ENCODE measurements at places on chromosomes 7 and 10.

DNA sequence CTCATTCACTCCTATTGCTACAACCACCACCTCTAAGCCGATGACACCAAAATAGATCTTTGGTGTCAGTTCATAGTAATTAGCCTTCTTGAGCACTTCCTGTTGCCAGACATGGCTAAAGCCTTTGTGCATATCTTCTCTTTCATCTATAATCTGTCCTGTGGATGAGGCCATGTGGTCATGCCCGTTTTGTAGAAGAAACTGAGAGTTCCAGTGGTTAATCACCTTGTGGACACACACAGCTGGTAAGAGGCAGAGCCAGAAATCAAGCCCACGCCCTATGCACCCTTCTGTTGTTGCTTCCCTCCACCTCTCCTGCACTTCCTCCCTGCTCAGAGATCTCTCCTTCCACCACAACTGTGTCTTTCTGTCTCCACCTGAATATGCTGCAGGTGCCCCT, 285.1 kb upstream of the PFKP start:
- DNase-seq, result no peak

- no peak for DNase-seq
Observed at GRCh38 chr10:28382525-28383269, 79.8 kb upstream of the MPP7 start.

GRCh38 chr10:116704926-116705325, 37.4 kb downstream of the HSPA12A start:
- DNase-seq, result no peak

DNA sequence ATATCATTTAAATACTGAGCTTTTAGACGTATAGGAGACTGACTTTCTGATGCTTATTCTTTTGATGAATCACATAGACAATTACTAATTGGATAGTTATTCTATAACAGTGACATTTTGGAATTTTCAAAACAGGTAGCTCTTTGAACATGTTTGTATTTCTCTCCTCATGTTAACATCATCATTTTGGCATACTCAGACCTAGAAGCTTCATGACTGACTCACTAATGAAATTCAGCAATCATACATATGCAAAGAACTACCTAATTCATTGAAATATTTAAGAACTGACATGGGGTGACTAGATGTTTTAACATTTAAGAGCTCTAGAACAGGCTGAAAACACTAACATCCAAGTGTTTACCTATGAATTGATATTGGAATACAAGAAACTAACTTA, 192.3 kb downstream of the VTI1A start:
- peak; percentile 24 for DNase-seq

DNA sequence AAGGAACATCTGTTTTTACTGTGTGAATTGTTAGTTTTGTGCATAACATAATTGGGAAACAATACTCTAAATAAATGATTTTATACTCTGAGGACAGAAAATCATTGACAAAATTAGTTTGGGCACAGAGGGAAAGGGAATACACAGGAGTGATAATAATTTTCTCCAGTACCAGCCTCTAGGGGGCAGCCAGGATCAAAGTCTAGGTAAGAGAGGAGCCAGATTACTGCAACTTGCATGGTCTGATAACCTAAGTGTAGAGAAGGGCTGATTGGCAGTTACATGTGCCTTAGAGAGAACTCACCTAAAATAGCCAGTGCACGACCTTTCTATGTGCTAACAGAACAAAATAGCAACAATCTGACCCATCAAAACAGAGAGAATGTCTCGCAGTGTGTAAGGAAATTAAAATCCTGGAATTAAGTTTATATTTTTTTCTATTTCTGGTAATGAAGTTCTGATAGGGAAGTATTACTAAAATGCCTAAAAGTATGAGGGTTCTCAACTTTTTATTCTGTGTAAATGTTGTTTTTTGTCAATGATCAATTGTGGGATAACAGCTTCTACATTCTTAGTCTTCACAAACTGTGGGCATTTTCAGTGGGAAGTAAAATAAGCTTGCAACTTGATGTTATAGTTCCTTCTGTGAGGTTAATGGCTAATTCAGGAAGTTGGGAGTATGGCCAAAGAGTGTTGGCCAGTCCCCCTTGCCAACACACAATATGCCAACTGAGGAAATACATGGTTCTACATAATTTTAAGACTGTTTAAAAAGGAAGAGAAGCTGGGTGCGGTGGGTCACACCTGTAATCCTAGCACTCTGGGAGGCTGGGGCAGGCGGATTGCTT, 66.4 kb downstream of the EXOC6 start:
- DNase-seq, result peak; percentile 66

GRCh38 chr7:69428089-69428488, 170.2 kb upstream of the AUTS2 start:
- no peak for DNase-seq

GRCh38 chr10:4812046-4812445, 14.0 kb upstream of the AKR1E2 start:
- DNase-seq, result no peak

DNA sequence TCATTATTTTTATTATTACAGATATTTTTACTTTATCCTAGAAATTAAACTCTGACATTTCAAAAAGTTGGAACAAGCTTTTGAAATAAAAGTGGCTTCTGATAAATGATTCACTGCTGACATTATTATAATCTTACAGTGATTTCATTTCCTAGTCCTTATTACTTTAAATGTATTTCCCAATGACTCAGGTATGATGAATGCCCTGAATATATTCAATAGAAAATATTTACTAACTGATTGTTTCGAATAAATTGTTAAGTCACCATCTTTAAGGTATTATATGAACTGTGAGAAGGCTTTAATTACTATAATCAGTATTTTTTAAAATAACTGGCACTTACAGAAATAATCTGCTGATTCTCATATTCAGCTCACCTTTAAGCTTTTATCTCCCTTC, 21.6 kb downstream of the DKK1 start:
- DNase-seq, result no peak

DNA sequence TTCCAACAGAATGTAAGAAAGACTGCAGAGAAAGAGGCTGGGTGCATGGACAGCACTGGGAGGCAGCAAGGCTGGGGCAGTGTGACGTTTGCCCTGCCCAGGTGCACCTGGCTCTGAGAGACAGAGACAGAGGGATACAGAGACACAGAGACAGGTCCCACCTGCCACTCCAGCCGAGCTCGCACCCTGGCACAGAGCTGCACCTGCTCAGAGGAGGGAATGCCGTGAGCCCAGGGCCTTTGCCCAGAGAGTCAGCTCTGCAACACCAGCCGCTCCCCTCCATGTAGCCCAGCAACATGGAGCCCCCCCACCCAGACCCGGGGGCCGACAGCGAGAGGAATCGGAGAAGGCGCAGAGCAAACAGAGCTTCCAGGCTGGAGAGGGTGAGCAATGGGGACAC, 35.3 kb upstream of the PROSER2 start:
- no peak for DNase-seq

- no peak for DNase-seq
Observed at GRCh38 chr7:73970801-73971229, 57.2 kb upstream of the ELN start.

DNA sequence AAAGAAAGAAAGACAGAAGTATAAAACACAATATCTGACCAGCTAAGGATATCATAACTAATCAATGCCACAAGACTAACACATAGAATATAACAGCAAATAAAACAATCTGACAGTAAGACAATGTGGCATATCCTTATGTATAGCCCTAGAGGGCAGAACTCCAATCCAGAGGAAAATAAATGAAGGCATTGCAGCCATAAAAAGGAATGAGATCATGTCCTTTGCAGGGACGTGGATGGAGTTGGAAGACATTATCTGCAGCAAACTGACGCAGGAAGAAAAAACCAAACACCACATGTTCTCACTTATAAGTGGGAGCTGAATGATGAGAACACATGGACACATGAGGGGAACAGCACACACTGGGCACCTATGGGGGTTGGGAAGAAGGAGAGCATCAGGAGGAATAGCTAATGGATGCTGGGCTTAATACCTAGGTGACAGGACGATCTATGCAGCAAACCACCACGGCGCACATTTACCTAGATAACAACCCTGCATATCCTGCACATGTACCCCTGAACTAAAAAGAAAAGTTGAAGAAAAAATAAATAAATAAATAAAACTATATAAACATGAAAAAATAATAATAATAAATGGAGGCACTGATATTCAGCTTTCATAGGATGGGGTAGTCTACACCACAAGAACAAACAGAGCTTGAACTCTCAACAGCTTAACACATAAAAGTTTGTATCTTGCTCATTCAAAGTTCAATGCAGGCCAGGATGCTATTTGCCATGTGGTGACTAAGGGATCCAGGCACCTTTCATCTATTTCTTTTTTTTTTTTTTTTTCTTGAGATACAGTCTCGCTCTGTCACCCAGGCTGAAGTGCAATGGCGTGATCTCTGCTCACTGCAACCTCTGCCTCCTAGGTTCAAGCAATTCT, 66.1 kb upstream of the KAT6B start:
- DNase-seq, result no peak

- no peak for DNase-seq
Observed at GRCh38 chr7:983004-983615, at the start of gene CYP2W1. Gene CYP2W1, plus strand, starts transcription at chr7:983181. Its CDS starts 31 bp downstream, at chr7:983212.

- no peak for DNase-seq
Observed at GRCh38 chr10:100477970-100478369, 15.2 kb downstream of the WNT8B start.

GRCh38 chr7:151808400-151809145, 68.3 kb downstream of the PRKAG2 start:
- peak; percentile 53 for DNase-seq

DNA sequence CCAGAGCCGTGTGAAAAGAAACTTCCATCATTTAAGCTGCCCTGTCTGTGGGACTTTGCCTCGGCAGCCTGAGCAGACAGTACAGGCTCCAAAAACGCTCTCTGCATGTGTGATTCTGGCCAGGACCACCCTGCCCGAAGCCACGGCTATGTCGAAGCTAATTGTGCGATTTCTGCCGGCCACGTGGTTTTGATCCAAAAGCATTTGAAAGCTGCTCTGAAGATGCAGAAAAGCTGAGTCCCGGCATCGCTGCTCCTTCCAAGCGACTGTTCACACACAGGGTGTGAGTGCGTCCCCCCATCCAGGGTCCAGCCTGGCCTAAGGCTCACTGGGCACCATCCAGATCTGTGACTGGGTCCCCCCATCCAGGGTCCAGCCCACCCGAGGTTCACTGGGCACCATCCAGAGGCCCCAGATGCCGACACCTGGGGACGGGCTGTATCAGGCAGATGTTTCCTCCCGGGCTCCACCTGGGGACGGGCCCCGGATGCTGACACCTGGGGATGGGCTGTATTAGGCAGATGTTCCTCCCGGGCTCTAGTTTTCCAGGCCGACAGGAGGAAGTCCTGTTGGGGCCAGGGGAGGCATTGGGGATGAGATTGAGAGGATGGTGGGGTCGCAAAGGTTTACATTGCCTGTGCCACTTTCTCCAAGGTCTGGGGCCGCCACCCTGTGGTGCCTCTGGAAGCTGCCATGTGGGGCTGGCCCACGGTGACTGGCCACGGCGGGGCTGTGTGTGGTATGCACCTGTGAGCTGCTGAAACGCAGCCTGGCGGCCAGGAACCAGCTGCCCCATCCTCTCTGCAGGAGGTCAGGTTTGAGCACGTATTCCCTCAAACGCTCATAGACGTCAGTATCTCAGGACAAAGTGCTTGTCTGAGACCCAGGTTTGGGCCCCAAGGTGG, 527.4 kb downstream of the DNAJB6 start:
- no peak for DNase-seq

GRCh38 chr7:31647511-31647910, 39.5 kb upstream of the PPP1R17 start:
- no peak for DNase-seq

DNA sequence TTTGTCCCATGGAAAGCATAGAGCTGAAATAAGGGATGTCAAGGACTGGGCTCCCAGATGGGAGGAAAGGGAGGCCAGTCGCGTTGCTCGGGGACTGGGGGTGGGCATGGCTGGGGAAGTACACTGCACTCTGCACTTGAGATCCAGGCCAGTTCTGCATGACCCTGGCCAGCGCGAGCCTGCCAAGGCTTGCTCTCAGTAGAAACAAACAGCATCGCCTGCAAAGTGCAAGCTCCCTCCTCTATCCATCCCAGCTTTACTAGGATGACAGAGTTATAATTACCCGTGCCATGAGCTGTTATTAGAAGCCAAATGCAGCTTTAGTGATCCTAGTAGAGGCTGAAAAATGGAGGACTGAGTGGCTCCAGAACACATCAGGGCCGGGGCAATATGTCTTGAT, 43.9 kb upstream of the PDCD4 start:
- no peak for DNase-seq

DNA sequence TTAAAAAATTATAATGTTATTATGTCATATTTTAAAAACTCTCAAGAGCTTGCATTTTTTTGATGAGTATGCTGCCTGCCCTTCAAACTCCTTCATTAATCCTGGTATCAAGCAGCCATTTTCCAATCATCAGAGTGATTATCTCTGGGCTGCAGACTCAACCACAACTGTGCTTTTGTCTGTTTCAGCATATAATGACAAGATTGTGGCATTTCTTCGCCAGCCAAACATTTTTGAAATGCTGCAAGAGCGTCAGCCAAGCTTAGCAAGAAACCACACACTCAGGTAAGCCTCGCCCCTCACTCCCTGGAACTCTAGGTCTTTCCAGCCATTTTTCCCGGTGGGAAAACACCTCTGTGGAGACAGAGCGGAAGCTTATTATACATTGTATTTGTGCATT, 90.0 kb upstream of the STK17A start:
- peak; percentile 72 for DNase-seq

DNA sequence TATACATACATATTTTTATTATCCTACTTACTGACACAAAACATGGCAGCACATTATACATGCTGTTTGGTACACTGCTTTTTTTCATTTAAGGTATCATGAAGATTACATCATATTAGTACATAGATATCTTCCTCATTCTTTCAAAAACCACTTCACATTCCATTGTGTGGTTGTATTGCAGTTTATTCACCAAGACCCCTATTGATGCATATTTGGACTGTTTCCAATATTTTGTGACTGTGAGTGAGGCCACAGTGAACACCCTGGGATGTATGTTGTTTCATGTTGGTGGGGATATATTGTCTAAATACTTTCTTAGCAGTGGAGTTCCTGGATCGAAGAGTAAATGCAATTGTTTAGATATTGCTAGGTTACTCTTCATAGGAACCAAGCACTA, 39.0 kb downstream of the TFAM start:
- DNase-seq, result peak; percentile 51

GRCh38 chr7:132381742-132382472, 194.4 kb downstream of the PLXNA4 start:
- DNase-seq, result no peak

DNA sequence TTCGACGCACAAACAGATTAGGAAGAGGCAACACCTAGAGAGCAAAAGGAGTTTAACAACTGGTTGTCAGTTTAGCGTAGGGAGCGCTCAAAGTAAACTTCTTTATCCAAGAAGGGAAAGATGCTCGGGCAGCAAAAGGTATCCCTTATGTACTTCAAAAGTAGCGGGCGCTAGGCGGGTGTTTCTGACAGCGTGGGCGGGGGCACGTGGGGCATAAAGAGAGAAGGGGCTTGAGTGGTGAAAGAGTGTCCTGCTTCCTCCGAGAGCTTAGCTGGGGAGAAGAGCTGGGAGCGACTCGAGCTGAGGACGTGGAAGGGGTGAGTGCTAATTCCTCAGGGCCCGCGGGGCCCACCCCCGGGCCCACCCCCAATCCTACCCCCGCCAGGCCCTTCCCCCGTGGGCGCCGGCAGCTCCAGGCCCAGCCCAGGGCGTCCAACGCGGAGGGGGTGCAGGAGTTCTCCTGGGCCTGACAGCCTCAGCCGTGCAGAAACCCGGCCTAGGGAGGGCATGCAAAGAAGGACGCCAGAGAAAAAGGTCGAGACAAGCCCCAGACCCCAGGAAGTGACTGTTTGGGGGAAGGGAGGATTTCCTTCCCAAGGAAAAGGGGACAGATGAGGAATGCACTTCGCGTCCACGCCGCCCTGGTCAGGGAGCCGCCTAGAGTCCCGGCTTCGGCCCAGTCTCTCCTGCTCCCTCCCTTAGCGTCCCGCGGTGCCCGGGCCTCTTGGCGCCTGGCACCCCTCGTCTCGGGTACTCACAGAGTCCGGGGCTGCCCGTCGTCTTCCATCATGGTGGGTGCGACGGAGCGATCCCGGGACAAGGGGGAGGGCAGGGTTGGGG, 868 bp downstream of the TIAL1 start:
- peak; percentile 57 for DNase-seq

All from astrocyte of the hippocampus (primary cell).